ENCODE measurements at places on chromosomes 2 and 18.

- DNase-seq, result no peak
These were observed 1.8 kb upstream of the ARID5A start for GRCh38 chr2:96534701-96535181.

- DNase-seq, result no peak
These were observed 124.4 kb downstream of the GRB14 start for GRCh38 chr2:164496881-164497280.

DNA sequence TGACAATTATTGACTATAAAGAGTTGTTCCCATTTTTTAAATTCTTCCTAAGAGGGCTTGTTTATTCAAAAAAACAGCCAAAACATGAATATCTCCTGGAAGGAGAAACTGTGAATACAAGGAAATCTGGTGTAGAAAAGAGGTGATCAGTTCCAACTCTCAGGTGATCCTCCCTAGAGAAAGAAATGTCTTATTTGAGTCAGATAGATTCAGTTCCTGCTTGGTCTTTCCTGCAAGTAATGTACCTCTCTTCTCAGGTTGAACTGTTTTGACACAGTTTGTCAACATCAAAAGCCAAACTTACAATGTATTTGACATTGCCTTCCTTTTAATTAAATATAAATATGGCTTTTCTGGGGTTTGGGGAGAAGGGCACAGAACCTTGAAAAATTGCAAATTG is 567.4 kb downstream of the ARHGAP15 start:
- no peak for DNase-seq

GRCh38 chr2:158677542-158677941 is 117.6 kb upstream of the DAPL1 start:
- DNase-seq, result no peak

GRCh38 chr2:214648520-214648919 is 161.0 kb downstream of the BARD1 start:
- DNase-seq, result no peak

- no peak for DNase-seq
These were observed 163.8 kb upstream of the HDAC4 start for GRCh38 chr2:239564587-239564986.

DNA sequence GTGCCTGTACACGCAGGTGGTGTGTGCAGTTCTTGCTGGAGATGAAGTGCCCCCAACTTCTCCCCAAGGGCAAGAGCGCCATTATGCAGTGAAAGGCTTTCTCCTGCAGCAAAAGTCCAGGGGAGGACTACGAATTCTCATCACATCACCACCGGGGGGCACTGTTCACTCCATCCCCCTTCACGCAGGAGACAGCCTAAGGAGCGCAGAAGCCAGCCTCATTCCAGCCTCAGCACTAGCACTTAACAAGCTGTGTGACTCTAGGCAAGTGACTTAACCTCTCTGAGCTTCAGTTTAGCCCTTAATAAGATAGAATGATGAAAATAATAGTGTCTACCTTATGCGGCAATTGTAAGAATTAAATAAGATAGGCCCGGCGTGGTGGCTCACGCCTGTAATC is 32.3 kb downstream of the DNMT3A start:
- peak; percentile 60 for DNase-seq
